ENCODE measurements at places on chromosomes 4 and X.

- DNase-seq = no peak
These were observed 145.6 kb upstream of the RBPJ start for GRCh38 chr4:26175006-26175786.

- DNase-seq = peak; percentile 25
These were observed 52.2 kb downstream of the NALF2 start for GRCh38 chrX:69556060-69557011.

DNA sequence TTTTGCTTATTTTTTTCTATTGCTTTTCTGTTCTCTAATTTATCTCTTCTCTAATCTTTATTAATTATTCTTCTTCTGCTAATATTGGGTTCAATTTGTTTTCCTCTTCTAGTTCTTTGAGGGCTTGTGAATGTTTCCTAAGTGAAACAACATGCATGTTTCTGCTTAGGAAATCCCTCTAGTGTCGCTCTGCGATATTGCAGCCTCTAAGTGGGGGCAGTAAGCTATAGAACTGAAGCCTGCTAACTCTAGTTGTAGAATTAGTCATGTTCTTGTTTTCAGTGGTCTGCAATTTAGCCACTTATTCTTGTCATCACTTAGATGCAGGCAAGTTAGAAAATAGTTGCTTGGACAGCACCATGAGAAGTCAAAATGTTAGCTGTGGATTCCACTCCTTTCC, 222.6 kb downstream of the SPIN4 start:
- peak; percentile 30 for DNase-seq

DNA sequence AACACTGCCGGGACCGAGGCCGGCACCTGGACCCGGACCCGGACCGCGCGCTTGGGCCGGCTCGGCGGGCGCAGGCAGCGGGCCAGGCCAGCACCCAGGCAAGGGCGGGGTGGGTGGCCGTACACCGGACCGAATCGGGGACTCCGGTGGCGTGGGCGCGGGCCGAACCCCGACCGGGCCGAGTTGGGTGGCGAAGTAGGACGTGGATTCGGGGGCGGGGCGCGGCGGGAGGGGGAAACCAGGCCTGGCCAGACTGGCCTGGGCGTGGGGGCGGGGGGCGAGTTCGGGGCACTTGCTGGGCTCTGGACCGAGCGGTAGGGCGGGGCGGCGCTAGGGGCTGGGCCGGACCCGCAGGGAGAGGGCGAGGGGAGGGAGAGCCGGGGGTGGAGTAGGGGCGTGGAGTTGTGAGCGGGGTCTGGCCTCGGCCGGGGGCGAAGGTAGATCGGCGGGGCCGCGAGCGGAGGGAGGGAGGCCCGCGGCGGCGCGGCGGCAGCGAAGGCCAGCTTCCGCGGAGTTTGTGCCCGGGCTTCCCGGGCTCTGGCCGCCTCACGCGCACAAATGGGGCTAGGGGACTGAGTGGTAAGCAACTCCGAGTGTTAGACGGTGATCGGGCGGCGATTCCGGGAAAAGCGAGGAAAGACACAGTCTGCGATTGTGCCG, 1.8 kb upstream of the BCORL1 start:
- DNase-seq = peak; percentile 51
